Activated CD4-positive, alpha-beta T cell treated with anti-CD3 and anti-CD28 coated beads, Interleukin-2, amount 10 ng/mL, durations not matched to agents 24 days and 14 days (primary cell): ENCODE measurements at places on chromosomes 5 and 9.
A peak's percentile ranks its signal among the peaks of the same experiment; 100 is the strongest.

DNA sequence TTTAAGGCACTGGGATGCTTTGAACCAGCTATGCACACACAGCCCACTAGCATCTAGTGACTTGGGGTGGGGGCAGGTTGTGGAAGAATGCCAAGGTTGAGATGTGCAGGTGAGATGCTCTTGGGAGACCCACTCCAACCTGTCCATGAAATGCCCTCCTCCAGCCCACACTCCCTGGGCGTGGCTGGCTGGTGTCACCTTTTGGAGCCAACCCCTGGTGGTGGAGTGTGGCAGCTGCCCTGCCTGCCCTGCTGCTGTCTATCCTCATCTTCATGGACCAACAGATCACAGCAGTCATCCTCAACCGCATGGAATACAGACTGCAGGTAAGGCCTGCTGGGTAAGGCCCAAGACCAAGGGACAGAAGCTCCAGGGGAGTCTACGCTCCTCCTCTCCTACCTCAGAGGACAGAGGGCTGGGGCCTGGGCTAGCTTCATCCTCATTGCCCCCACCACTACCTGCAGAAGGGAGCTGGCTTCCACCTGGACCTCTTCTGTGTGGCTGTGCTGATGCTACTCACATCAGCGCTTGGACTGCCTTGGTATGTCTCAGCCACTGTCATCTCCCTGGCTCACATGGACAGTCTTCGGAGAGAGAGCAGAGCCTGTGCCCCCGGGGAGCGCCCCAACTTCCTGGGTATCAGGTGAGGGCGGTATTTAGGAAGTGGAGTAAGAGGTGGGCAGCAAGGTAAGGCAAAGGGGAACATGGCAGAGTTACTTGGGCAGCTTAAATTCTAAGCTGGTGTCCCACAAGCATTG is 7.4 kb downstream of the SLC4A9 start:
- no peak for DNase-seq

DNA sequence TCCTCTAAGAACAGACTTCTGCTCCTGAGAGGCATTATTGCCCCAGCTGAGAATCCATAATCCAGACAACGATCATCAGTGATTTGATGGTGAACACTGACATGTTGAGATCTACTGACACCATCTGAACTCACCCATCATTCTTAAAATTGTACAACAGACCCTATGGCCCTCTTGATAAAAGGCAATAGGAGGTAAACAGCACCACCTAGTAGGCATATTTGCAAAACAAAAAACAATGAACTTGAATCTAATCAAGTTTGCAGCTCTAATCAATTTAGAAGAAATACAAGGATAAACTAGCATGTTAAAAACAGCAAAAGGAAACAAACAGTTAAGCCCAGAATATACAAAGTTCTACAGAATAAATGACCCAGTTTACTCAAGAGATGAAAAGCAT is 89.6 kb downstream of the SFXN1 start:
- no peak for DNase-seq

GRCh38 chr9:16139774-16140173 is 586.9 kb downstream of the CCDC171 start:
- no peak for DNase-seq

- no peak for DNase-seq
Observed at GRCh38 chr9:20713172-20713571, 29.1 kb downstream of the FOCAD start.

- peak; percentile 79 for DNase-seq
Observed at GRCh38 chr9:4923580-4924544, 61.2 kb upstream of the JAK2 start.

GRCh38 chr5:56760723-56761122 is 54.6 kb upstream of the MAP3K1 start:
- DNase-seq, result no peak

- DNase-seq, result no peak
Observed at GRCh38 chr9:82665324-82665723, 397.6 kb downstream of the RASEF start.

DNA sequence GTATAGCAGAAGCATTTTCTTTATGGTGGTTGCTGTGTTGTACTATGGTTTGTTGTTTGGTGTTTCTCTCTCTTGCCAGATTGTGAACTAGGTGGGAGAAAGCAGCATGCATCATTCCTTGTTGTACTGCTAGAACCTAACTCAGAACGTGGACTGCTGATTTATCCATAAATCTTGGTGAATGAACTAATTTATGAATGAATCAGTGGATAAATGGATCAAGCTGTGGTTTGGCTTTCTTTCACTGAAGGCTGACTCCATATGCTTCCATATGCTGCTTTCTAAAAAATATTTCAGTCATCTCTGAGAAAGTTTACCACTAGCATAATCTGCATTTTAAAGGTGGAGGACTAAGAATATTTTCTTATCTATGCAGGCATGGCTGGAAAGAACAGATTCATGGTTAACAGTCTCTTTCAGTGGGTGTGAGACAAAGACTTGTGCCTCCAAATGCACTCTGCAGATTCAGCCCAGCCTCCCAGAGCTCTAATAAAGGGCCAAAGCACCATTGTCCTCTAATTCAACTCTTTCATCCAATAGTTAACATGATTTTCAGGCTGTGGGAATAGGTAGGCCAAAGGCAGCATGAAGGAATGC is 237.7 kb downstream of the SH3GL2 start:
- no peak for DNase-seq

DNA sequence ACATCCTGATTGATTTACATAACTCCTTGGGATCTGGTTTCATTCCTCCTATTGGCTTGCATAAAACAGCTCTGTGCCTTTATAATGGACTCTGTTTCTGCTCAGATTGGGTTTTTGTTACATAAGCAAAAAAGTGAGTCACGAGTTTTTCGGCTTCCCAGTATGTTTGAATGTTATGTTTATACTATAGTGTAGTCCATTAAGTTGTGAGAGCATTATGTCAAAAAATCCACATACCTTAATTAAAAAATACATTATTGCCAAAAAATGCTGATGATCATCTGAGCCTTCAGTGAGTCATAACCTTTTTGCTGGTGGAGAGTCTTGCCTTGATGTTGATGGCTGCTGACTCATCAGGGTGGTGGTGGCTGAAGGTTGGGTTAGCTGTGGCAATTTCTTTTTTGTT is 144.6 kb downstream of the CCDC171 start:
- DNase-seq, result no peak

GRCh38 chr5:104573949-104574709 is 1011.5 kb upstream of the NUDT12 start:
- DNase-seq, result no peak

- DNase-seq, result no peak
Observed at GRCh38 chr9:110954822-110955291, 83.4 kb downstream of the LPAR1 start.

DNA sequence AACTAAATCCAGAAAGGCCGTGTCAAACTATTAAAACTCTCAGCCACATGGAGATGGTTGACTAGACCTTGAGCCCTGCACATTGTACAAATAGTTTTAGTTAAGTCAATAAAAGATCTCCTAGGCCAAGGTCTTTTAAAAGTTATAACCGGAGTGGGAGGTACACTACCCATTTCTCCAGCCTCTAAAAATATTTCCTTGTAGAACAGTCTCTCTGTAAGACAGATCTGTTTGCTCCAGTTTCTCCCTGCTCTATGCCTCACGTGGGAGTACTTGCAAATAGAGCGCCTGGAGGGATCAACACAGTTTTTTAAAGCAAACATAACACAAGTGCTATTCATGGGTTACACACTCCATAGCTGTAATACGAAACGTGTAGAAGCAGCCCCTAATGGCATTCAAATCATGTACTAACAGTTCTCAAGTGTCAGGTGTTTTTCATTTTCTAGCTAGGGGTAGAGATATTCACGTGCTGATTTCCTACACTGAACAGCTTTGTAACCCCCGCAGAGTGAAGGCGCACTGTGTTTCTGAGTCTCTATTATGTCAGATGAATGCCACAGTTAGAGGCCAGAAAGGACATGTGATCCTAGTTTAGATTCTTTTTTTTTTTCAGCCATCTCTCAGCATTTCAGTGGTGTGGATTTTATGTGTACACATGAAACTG is 703.4 kb upstream of the GRAMD2B start:
- DNase-seq, result no peak

GRCh38 chr5:103446813-103447212 is 115.8 kb downstream of the NUDT12 start:
- DNase-seq, result no peak

GRCh38 chr9:114070188-114071103 is 7.7 kb downstream of the AMBP start:
- no peak for DNase-seq

DNA sequence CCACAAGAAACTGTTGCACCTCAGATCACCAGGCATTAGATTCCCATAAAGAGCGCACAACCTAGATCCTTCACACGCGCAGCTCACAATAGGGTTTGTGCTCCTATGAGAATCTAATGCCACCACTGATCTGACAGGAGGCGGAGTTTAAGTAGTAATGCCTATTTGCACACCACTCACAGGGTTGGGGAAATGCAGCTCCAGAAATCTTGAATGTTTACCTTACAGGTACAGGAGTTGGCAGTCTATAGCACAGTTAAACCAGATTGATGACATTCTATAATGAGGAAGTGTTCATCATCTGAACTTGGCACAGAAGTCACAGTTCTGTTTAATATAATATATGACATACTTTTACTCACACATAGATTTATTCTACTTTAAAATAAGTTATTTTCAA is 732.2 kb upstream of the ZNF608 start:
- no peak for DNase-seq

DNA sequence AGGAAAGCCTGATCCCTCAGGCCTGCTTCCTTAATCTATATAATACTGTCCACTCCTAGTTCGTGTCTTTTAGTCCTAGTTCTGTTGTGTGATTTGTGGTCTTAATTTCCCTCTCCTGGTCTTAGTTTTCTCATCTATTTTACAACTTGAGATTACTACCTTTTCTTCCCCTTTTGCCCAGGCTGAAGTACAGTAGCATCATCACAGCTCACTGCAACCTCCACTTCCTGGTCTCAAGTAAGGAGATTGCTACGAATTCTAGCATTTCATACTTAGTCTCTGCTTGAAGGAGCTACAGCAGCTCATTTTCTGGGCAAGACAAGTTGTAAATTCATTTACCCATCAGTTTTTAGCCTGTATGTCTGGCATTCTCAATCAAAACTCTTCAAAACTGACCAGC is 5.5 kb downstream of the TRIM32 start:
- no peak for DNase-seq
